ENCODE measurements at places on chromosomes 6 and 20. TPM values are rescaled to one million over a fixed set of nuclear protein-coding genes. Genes with fewer than 3 reads are reported as not detected.

The ARMC2 gene
- 8.3 TPM for polyA plus RNA-seq

The PRL gene
- 1.0 TPM for polyA plus RNA-seq

The PTCHD4 gene
- polyA plus RNA-seq: 0.64 TPM

DNA sequence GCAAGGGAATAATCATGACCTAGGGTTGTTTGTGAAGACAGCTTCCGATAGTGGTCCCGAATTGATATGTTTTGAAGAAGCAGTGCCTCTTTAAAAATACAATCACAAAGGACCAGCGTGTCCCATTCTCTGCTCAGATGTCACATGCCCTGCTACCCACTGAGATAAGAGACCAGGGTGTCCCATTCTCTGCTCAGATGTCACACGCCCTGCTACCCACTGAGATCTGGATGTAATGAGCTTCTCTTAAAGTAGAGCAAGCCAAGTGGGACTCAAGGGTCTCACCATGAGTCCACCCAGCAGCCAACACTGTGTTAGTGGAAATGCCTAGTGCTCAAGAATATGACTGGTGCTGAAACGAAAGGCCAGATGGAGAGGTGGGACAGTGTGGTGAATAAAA lies 22.2 kb downstream of the RIN2 start:
- no peak for DNase-seq

The OLIG3 gene
- polyA plus RNA-seq: not detected

- no peak for DNase-seq
Measured at GRCh38 chr20:35120012-35120701, 27.0 kb downstream of the EDEM2 start.
